ENCODE measurements at places on chromosomes 7 and 10.

GRCh38 chr7:142787034-142787768 is 16.4 kb downstream of the PRSS2 start:
- DNase-seq, result no peak

GRCh38 chr10:111102359-111102837 is 25.6 kb downstream of the ADRA2A start:
- no peak for DNase-seq

DNA sequence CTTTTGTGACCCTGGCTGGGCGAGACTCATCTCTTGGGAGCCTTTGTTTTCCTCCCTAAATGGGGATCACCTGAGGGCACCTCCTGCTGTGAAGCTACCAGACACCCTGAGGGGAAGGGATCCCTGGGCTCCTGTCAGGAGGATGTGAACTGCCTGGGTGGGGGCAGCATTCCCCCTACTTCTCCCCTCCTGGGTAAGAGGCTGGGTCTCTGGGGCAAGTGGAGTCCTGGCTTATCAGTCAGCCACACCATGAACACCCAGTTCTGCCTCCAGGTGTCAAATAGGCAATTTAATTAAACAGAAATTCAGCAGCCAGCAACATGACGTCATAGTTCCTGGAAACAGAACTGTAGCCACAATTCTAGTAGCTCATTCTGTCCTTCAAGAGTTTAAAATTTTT is 97.7 kb upstream of the RET start:
- DNase-seq, result no peak

DNA sequence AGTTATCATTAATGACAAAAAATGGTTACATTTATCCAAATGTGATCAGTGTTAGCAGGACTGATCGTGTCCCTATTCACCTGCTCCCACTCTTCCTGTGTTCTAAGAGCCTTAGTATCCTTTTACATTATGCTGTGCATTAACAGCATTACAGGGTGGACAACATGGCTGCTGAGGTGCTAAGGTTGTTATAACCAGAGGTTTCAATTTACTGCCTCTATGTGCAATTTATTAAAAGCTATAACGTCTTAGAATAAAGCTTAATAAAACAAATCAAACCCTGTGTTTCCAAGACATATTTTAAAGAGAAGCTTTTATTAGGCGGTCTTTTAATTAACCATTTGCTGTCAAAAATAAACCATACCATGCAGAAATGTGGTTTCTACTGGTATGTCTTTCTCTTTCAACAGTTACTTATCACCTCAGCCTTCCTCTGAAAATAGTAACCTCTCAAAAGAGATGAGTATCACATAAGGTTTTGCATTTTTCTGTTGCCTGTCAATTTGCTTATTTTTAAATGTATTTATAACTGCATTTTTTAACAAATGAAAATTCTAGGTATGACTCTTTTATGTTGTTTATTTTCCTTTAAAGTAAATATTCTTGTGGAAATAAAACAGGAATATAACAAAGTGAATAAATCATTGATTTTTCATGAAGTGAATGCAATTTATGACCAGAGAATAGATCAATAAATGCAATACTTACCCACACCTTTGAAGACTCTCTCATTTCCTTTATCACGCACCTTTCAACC is 849.8 kb upstream of the SORCS1 start:
- no peak for DNase-seq
